ENCODE measurements at places on chromosomes 2 and 18.

DNA sequence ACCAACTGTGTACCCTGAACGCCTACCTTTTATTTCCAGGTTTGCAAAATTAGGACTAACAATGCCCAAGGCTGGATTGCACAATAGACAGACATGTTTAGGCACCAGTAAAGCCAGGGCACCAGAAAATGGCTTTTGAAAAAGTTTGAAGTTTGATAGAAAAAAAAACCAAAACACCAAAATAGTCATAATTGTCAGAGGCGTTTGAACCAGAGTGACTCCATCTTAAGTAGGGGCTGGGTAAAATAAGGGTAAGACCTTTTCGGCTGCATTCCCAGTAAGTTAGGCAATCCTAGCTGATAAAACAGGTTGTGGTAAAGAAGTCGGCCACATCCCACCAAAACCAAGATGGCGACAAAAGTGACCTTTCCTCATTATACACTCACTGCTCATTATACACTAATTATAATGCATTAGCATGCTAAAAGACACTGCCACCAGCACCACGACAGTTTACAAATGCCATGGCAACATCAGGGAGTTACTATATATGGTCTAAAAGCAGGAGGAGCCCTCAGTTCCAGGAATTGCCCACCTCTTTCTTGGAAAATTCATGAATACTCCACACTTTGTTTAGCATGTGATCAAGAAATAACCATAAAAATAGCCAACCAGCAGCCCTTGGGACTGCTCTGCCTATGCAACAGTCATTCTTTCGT, 105.1 kb upstream of the MSH2 start:
- no peak for DNase-seq

- DNase-seq, result no peak
Observed at GRCh38 chr2:168997794-168998193, 33.3 kb downstream of the ABCB11 start.

GRCh38 chr2:208363485-208363884, 43.1 kb upstream of the PTH2R start:
- no peak for DNase-seq

DNA sequence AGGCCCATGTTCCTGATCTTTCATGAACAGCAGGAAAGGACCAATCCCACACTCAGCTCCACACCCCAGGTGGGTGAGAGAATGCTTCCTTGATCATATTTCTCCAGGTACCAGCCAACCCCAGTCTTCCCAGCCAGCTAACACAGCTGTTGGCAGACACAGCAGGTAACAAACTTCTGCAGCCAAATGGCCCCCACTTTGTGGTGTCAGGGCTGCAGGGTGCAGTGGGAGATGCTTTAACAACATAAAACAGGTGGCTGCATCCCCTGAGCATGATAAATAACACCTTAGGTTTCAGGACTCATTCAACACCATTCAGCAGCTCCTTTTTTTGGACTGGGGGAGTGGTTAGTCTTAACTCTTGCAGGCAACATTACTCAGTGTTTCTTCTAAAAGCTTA, 76.7 kb upstream of the ACAA2 start:
- DNase-seq, result no peak

GRCh38 chr2:235606004-235606715, 112.3 kb downstream of the AGAP1 start:
- no peak for DNase-seq

DNA sequence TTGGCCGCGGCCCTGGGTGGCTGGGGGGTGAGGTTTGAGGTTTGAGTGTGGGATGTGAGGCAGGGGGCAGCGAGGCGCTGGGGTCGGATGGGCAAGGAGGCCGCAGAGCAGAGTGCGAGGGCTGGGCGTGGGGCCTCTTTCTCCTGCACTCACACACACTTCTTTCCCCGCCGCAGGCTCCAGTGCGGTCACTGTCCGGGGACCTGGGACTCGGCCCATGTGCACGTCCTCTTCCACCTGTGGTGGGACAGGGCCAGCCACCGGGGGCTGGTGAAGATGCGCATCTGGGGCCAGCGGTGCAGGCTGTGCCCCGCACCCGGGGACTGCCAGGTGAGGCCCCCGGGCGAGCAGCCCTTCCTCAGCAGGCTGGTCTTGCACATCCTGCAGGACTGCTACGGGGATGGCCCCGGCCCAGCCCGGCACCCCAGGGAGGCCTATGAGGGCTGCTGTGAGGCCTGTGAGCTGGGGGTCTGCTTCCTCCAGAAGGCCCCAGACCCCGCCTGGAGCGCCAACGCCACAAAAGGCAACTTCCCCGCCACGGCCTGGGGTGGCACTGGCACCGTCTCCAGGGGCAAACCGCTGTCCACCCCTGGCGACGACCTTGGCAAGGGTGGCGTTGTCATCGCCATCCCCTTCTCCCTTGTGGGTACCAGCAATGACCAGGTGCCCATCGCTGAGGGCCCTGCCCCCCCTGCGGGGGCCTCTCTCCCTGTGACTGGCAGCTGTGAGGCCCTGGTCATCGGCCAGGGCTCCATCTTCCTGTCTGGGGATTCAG, 2.2 kb downstream of the RTP5 start:
- DNase-seq, result no peak

DNA sequence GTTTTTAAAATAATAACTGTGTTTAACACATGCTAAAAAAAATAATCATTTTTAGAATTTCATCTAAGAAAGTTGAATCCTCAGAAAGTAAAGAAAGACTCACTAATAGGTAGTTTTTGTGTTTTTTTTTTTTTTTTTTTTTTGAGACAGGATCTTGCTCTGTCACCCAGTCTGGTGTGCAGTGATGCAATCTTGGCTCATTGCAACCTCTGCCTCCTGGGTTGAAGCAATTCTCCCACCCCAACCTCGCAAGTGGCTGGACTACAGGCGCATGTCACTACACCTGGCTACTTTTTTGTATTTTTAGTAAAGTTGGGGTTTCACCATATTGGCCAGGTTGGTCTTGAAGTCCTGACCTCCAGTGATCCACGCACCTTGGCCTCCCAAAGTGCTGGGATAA, 7.1 kb downstream of the CKAP2L start:
- no peak for DNase-seq

DNA sequence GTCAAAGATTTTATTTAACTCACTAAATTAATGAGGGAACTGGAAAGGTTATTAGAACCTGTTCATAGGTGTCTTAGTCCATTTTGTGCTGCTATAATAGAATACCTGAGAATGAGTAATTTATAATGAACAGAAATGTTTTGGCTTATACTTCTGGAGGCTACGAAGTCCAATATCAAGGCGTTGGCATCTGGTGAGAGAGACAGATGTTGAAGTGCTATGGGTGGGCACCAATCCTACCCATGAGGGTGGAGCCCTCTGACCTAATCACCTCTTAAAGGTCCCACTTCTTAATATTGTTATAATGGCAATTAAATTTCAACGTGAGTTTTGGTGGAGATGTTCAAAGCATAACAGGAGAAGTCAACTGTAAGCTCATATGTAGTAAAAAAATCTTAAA, 5.1 kb downstream of the RPIA start:
- DNase-seq, result no peak

GRCh38 chr2:235445116-235445515, 48.7 kb upstream of the AGAP1 start:
- no peak for DNase-seq

DNA sequence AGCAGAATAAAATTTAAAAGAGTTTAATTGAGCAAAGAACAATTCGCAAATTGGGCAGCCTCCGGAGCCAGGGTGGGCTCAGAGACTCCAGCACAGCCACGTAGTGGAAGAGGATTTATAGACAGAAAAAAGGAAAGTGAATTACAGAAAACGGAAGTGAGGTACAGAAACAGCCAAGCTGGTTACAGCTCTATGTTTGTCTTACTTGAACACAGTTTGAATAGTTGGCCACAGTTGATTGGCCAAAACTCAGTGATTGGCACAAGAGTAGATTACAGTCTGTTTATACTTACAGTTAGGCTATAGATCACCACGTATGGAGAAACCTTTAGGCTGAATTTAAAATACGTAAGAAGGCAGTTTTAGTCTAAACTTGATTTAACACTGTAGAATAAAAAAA, 78.8 kb upstream of the NEDD4L start:
- DNase-seq, result no peak

- no peak for DNase-seq
Observed at GRCh38 chr2:119659601-119660342, 19.2 kb upstream of the TMEM177 start.

DNA sequence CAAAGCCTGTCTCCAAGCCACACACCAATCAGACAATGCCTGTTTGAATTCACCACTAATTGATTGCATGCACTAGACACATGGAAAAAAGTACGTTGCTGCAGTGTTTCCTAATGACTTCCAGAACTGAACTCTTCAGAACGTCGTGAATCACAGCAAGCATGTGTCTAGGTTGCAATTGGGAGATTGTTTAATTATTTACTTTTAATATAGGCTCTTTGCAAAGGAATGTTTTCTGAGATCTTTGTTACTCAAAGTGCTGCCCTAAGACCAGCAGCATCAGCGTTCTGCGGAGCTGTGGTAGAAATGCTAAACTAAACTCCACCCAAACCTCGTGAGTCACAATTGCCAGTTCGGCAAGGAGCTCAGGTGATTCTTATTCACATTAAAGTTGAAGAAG, 52.7 kb upstream of the CCDC68 start:
- DNase-seq, result no peak

DNA sequence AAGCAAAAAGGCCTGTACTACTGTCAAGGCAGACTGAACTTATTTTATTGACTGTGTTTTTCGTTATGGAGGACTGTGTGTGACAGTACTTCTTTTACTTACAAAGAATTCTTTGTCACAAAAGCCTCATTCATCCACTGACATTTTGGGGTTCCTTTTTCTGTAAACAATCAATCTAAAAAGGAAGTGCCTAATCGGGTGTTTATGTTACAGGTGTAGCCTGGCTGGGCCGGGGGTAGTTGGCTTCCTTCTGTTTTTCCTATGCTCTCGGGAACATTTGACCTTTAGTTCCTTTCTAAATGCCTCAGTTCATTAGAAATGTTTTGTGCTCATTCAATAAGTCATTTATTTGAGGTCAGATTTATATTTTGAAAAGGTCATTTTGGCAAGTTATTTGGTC, 8.3 kb downstream of the ZCCHC2 start:
- no peak for DNase-seq

DNA sequence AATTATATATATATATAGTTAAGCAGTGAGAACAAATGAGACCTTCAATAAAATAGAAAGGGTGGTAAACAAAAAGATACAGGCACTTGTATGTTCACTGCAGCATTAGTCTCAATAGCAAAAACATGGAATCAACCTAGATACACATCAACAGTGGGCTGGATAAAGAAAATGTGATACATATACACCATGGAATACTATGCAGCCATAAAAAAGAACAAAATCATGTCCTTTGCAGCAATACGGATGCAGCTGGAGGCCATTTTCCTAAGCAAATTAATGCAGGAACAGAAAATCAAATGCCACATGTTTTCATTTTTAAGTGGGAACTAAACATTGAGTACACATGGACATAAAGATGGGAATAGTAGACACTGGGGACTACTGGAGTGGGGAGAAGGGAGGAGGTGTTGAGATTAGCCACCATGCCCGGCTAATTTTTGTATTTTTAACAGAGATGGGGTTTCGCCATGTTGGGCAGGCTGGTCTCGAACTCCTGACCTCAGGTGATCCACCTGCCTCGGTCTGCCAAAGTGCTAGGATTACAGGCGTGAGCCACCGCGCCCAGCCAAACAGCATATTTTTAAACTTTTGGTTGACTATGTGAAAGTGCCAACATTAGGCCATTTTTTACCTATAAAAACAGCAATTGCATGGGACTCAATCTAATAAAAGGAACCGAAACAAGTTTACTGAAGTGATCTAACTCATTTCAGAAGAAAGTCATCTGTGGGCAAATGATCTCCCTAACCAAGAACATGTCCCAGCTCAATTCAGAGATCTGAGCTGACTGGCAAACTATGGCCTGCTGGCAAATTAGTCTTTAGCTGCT, 23.7 kb downstream of the ICA1L start:
- no peak for DNase-seq

- DNase-seq, result no peak
Observed at GRCh38 chr2:192886636-192887035, 691.9 kb upstream of the TMEFF2 start.

- no peak for DNase-seq
Observed at GRCh38 chr2:237688081-237688480, 60.7 kb downstream of the LRRFIP1 start.

GRCh38 chr18:28541276-28541930, 364.5 kb upstream of the CDH2 start:
- DNase-seq, result no peak

DNA sequence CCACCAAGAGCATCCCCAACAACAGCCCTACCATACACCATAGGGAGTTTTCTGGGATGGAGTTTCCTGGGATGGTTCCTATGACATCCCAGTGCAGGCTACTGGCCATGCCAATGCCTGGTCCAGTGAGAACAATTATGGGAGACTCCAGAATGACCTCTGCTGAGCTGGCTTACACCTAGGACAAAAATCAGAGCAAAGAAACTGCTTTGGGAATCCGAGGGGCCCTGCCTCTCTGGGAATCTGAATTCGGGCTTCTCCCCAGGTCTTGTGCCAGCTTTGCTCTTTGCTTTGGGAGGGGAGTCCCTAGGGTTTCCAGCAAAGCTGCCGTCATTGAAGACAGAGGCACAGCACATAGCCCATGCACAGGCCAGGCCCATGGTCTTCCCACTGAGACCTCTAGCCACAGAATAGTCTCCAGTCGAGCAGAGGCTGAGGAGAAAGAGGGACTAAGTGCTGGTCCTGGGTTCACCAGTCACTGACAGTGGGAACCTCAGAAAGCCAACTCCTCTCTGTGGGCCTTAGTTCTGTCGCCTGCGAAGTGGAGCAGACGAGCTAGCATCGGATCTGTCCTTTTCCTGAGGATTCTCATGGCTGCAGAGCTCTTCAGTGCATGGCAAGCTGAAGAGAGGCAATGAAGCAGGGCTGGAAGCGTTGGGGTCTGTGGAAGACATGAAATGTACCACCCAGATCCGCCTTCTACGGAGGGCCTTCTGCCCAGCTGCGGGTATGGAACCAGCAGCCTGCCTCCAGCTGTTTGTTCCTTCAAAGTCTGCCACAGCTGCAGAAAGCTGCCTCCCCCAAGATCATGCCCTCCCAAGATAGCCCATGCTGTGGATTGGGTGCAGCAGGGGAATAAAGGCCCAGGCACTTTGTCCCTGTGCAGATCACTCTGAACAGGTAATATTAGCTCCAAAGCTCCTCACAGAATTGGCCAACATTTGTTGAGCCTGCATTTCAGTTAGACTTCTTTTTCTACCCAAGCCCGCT, 11.2 kb upstream of the LBH start:
- no peak for DNase-seq

DNA sequence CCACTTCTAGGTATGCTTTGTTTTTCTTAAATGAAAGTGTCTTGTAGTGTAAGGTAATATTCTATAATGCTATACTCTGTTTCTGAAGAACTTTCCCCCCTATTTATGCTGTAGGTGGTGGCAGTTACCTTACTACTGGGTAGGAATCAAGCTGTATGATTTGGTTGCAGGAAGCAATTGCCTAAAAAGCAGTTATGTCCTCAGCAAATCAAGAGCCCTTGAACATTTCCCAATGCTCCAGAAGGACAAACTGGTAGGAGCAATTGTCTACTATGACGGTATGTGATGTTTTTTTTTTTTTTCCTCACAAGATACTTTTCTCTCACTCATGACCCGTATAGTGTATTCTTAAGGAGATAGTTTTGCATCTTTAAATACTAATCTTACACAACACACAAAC, 77.0 kb downstream of the GPD2 start:
- no peak for DNase-seq

All from GDM1 (cell line).